Body of pancreas (tissue), 4 donors: ENCODE measurements at places on chromosomes 11 and 22.

- no peak overlapping the region for H3K4me3 ChIP-seq
- H3K27ac ChIP-seq: no peak overlapping the region
- peaks cover 20% of the 10 kb centered on the region for H3K36me3 ChIP-seq
- DNase-seq: no peak
- peaks cover 72% of the 10 kb centered on the region for H3K4me1 ChIP-seq
These were observed 18.9 kb downstream of the UQCR10 start for GRCh38 chr22:29786031-29786430.

DNA sequence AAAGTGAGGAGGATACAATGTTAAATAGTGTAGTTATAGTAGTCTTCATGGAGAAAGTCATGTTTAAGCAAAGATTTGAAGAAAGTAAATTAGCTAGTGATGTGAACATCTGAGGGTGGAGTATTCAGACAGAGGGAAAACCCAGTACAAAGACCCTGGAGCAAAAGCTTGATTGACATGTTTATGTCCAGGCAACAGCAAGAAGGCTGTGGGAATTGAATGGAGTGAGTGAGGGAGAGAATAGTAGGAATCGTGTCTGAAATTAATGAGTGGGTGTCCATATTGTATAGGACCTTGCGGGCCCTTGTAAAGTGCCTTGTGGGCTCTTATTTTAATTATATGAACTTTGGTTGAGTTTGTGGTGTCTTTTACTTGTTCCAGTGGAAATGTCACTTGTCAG, 424.1 kb upstream of the KIRREL3 start:
- DNase-seq: no peak
- H3K27me3 ChIP-seq: no peaks in the 10 kb centered on the region
- H3K4me1 ChIP-seq: no peaks in the 10 kb centered on the region
- H3K27ac ChIP-seq: no peak overlapping the region
- H3K36me3 ChIP-seq: no peaks in the 10 kb centered on the region

DNA sequence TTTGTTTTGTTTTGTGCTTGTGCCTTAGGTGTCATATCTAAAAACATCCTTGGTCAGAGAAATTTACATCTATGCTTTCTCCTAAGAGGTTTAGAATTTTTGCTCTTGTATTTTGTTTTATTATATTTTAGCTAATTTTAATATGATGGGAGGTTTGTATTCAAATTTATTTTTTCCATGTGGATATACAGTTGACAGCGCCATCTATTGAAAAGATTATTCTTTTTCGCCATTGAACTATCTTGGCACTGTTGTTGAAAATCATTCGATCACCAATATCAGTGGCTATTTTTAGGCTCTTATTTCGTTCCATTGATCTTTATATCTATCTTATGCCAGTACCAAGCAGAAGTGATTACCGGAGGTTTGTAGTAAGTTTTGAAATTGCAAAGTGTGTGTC, 510.3 kb downstream of the BRD1 start:
- H3K27me3 ChIP-seq: peaks cover 7% of the 10 kb centered on the region
- no peaks in the 10 kb centered on the region for H3K4me1 ChIP-seq
- no peak overlapping the region for H3K27ac ChIP-seq
- no peak overlapping the region for H3K4me3 ChIP-seq

GRCh38 chr11:90202342-90202741, 20.5 kb downstream of the CHORDC1 start:
- no peak for DNase-seq
- H3K4me1 ChIP-seq: no peaks in the 10 kb centered on the region
- no peaks in the 10 kb centered on the region for H3K27me3 ChIP-seq
- no peak overlapping the region for H3K4me3 ChIP-seq
- H3K27ac ChIP-seq: no peak overlapping the region
- H3K36me3 ChIP-seq: no peaks in the 10 kb centered on the region

DNA sequence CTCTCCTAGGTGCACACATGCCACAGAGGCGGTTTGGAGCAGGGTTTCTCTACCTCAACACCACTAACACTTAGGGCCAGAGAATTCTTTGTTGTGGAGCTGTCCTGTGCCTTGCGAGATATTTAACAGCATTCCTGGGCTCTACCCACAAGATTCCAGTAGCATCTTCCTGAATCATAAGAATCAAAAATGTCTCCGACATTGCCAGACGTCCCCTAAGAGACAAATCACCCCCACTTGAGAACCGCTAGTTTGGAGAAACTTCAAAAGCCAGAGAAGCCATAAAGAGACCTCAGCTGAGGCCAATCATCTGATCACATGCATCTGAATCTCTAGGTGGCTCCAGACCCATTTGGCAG, 16.1 kb downstream of the MFNG start:
- no peaks in the 10 kb centered on the region for H3K4me1 ChIP-seq
- no peaks in the 10 kb centered on the region for H3K36me3 ChIP-seq
- no peak overlapping the region for H3K4me3 ChIP-seq
- H3K27ac ChIP-seq: no peak overlapping the region
- DNase-seq: no peak
- no peaks in the 10 kb centered on the region for H3K27me3 ChIP-seq
